ENCODE measurements at places on chromosomes 4 and X.

GRCh38 chr4:37993806-37994205 is 33.6 kb downstream of the PTTG2 start:
- DNase-seq = no peak

- DNase-seq = no peak
Measured at GRCh38 chr4:2906218-2906617, 57.0 kb downstream of the NOP14 start.

DNA sequence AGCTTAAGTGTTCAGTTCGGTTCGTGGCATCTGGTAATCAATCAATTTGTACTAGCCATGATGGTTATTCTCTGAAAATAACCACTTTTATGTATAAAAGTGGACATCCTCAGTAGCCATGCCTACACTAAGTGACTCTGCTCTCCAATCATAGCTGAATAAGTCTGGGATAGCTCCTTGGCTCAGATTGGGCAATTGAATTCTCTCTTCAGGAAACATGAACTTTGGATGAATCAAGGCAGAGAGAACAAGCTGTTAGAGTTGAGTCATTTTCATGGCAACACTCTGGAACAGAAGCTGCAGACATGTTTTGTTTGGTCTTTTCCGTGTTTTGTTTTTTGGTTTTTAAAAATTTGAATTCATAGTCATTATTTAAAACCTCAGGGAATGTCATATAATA is 66.8 kb upstream of the TMEM164 start:
- DNase-seq = peak; percentile 30

GRCh38 chrX:20311505-20311904 is 44.8 kb upstream of the RPS6KA3 start:
- DNase-seq = no peak

DNA sequence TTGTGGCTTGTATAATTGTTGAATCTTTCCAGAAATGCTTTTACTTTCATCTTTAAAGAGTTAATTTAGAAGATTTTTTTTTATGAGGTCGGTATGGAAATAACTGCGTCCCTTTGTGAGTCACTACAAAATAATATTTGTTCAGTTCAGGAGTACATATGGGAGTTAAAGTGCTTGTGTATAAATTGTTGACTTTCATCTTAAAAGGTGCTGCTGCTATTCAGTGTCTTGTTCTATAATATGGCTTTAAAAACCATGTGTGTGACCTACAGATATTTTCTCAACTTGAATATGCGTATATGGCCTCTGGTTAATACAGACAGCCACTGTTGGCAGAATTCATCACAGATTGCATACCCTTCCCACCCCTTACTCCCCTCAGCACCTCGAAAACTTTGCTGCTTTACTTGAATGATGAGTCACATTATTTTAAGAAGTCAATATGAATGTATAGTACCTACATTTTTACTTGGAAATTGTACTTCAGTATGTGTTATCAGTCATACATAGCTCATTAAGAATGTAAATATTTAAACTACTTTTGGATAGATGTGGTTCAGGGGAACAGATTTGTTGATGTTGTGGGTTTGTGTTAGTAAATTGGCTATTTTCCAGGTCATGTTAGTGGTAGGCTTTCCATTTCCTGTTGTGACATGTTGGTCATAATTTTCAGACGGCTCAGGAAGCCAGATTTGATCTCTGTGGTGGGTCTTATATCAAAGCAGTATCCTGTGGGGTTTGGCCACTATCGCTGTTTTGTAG is 1.5 kb downstream of the CLCN3 start:
- DNase-seq = peak; percentile 90

DNA sequence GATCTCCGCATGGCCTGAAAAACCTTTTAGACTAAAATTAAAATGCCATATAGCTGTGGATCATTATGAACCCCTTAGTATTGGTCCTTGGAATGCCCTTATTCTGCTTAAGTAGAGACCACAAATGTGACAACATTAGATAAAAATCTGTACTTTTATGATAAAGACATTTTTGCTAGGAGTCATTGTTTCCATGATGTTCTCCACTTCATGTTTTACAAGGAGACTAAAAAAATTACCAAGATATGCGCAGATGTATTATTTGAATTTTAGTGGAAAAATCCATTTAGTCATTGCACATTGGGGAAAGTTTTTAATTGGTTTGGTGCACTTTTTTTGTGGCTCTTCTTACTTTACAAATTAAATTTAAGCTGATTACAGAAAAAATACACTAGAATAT is 85.1 kb upstream of the HPRT1 start:
- DNase-seq = no peak

- DNase-seq = no peak
Measured at GRCh38 chr4:106796876-106797275, 239.2 kb downstream of the DKK2 start.

Data from dermis microvascular lymphatic vessel endothelial cell (primary cell).